ENCODE measurements at places on chromosomes 11 and 22. TPM values are rescaled to one million over a fixed set of nuclear protein-coding genes. Genes with fewer than 3 reads are reported as not detected.

Gene TEX12
- total RNA-seq: not detected

Gene NUDT8
- total RNA-seq: 69.4 TPM

Gene MMP13
- total RNA-seq: not detected

Gene BLID
- total RNA-seq: not detected

Gene ALDH3B2
- total RNA-seq: not detected

Gene ASPHD2
- 0.14 TPM for total RNA-seq

Gene SYCE3
- total RNA-seq: not detected

Gene RBFOX2
- total RNA-seq: 90.3 TPM

Gene FOSL1
- total RNA-seq: 1.7 TPM

Gene P2RY6
- 1.3 TPM for total RNA-seq

Gene CCDC157
- 1.7 TPM for total RNA-seq

Gene CYTH4
- total RNA-seq: 2.9 TPM

Gene PTPRCAP
- total RNA-seq: 11.0 TPM

Gene FOLR1
- total RNA-seq: not detected

Gene INPP5J
- 12.7 TPM for total RNA-seq

Gene MUC6
- total RNA-seq: not detected

Gene IGLL1
- total RNA-seq: not detected

Gene ACR
- total RNA-seq: not detected

Gene MAPK8IP2
- 0.79 TPM for total RNA-seq

Gene KCNQ1OT1
- total RNA-seq: 0.35 TPM

Gene XKR3
- total RNA-seq: not detected

Gene FREY1
- total RNA-seq: not detected

Gene NEU3
- total RNA-seq: 8.2 TPM

Gene ARVCF
- total RNA-seq: 34.7 TPM

Gene CHRM1
- not detected for total RNA-seq

Gene HBB
- 202 TPM for total RNA-seq

Gene OSM
- total RNA-seq: 0.17 TPM

Gene RASL10A
- total RNA-seq: 0.82 TPM

Gene GPR137
- total RNA-seq: 26.2 TPM

Gene KDM2A
- total RNA-seq: 37.3 TPM

Gene SHISAL1
- 0.69 TPM for total RNA-seq

Gene MTFP1
- 44.0 TPM for total RNA-seq

Gene MEN1
- total RNA-seq: 10.8 TPM

Gene FZD4
- 39.6 TPM for total RNA-seq

Gene GDPD4
- not detected for total RNA-seq

Gene PYGM
- total RNA-seq: 167 TPM

Gene DGKZ
- 58.1 TPM for total RNA-seq

Gene CRYAB
- 7,122 TPM for total RNA-seq

Gene ABCG4
- total RNA-seq: 0.91 TPM

Gene SELENOM
- total RNA-seq: 35.0 TPM

Gene THRSP
- total RNA-seq: 0.35 TPM

Gene RASSF10
- 0.14 TPM for total RNA-seq

Gene PNPLA2
- 141 TPM for total RNA-seq

Data from heart left ventricle (tissue), 16 donors.